Stimulated activated CD8-positive, alpha-beta memory T cell treated with anti-CD3 and anti-CD28 coated beads, Interleukin-2, amount 100 ng/mL, for 48 hours (primary cell): ENCODE measurements at places on chromosomes 5 and 9.

DNA sequence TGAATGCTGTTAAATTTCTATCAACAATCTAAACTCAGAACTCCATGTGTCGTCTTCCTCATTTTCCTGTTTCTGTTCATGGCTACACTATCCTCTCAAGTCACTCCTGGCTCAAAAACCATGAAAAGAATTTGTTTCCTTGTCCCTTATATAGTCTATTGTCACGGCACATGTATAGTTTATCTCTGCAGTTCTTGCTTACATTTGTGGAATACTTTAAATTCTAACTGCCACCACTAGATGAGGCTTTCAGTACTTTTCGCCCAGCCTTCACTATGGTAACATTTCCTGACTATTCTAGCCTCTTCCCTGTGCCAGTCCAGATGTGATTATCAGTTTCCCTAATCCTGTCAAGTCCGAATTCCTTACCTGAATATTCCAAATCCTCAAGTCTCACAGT lies 34.6 kb downstream of the PKD2L2 start:
- no peak for DNase-seq

GRCh38 chr5:180289433-180289832 lies 2.5 kb downstream of the MAPK9 start:
- no peak for DNase-seq

DNA sequence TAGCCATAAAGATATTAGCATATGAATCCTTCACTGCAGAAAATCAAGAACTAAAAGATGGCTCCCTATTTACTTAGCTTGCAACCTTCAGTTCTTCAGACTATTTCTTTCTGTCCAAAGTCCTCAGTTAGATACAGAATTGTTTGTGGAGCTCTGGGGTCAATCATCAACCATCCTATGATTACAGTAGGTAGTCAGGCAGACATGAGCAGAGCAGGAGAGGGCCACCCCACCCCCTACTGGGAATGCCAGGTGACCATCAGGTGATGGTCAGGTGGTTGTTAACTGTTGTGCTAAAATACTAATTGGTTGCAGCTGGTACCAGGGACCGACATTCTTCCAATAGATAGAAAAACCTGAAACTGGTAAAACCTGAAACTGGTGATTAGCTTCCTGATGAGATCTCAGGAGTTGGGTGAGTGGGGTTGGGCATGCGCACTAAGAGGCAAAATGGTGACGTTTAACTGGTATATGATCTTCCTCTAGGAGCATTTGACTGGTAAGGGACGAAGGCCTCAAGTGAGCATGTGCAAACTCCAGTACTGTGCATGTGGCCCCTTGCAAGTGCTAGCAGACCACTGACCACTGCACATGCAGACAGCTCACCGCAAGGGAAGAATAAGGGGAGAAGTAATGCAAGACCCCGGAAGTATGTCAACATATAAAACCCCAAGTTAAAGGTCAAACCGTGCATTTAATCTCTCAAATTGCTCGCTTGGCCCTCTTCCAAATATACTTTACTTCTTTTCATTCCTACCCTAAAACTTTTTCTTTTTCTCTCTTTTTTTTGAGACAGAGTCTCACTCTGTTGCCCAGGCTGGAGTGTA lies 13.6 kb downstream of the C9orf57 start:
- DNase-seq: no peak

DNA sequence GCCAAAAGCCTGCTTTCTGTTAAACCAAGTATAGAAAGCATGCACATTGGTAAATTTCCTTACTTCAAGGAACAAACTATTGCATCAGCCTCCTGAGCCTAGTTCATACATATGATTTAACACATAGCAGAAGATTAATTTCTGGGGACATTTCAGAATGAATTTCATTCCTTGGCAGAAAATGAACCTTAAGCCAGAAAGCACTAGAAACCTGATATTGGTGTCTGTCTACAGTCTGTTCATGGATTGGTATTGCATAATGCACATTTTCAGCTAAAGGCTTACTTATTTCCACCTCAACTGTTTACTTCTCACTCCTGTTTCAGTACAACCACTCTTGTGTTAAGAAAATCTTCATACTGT lies 1471.8 kb upstream of the NUDT12 start:
- no peak for DNase-seq

DNA sequence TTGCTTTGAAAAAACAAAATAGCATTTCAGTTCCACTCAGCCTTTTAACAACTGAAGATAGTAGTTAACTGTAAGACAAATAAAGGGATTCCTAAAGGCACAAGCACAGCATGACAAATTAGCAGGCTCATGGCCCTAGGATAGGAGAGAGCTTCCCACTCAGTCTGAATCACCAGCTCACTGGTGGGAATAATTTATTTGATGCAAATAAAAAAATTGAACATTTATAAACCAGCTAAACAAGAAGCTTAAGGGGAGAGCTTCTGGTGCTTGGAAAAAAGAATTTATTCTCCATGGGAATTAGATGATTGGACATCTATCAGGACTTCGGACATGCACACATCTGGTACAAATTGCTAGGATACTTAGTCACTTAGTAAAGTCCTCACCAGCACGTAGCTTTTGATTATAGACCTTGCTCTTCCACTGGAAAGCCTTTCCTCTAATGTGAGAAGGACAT lies 294.1 kb upstream of the TNC start:
- DNase-seq: no peak

GRCh38 chr9:1745980-1746379 lies 269.2 kb upstream of the SMARCA2 start:
- DNase-seq: no peak

DNA sequence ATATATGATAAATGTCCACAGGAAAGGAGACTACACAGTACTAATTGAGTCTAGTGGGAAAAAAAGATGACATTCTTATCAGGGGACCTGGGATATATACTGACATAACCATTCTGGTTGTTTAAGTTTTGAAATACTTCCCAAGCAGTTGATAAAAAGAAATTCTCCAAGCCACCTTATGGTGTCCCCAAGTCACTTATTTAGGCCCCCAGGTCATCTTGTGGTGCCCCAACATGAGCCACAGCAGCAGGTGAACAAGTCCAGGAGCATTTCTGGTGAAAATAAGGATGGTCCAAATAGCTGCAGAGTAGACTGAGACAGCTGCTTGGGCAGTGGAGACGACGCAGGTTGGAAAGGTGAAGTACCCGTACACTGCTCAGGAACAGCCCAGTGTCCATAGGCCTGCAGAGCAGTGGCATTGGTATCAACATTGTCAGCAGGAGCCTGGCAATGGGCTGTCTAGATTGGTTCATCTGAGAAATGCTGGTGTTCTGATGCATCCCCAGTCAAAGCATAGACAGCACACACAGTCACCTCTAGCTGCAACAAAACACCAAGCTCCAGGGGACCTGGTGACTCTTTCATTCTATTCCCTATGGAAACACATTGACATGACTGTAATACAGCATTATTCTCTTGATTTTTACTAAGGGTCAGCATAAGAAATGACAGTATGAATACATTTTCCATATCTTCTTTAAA lies 430.6 kb downstream of the NR2F1-AS1 start:
- no peak for DNase-seq

DNA sequence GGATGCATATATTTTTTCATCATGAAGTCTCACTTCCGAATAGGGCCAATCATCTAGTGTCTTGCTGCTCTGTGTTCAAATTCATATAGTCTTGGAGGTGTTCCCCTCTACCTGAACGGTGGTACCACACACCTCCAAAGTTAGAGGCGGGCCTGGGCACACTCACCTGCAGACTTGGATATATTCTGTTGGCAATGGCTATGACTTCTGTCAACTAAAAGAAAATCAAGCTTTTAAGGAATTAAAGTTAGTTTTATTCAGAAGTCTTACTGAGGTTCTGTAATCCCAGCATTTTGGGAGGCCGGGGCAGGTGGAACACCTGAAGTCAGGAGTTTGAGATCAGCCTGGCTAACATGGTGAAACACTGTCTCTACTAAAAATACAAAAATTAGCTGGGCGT lies 2.6 kb upstream of the NIPAL4 start:
- DNase-seq: no peak

DNA sequence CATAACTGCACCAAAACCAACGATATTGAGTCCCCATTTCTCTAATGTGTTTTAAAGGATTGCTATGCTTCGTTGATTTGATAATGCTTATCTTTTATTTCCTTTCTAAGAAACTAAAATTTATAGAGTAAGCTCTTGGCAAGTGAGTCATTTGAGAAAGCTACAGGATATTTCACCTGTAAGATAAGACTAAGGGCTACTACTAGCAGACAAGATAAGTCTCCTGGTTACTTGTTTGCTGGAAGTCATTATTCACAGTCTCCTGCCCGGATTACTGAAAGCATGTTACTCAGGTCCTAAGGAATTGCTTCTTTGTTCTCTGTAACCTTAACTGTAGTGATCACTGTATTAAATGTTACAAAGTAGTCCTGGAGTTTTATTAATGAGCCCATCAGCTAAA lies 315.9 kb upstream of the RASA1 start:
- no peak for DNase-seq

GRCh38 chr5:108810717-108811116 lies 63.0 kb downstream of the FER start:
- DNase-seq: no peak

- no peak for DNase-seq
Measured at GRCh38 chr9:96136992-96137670, 164.8 kb downstream of the HSD17B3 start.

DNA sequence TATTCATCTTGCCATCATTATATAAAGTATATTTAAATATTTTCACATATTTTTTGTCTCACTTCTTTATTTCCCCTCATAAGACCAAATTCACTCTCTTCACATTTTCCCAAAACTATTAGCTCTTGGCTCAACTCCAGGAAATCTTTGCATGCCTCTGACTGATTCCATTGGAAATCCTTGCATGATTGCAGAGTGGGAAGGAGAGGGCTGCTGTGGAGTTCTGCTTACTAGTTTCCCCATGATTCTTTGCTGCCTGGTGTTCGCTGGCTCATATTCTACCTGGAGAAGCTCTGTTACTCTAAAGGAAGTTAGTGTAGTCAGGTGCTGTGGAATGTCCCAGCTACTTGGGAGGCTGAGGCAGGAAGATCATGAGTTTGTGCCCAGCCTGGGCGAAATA lies 41.9 kb downstream of the LIX1 start:
- DNase-seq: no peak

- no peak for DNase-seq
Measured at GRCh38 chr5:143197260-143197656, 206.2 kb downstream of the NR3C1 start.

DNA sequence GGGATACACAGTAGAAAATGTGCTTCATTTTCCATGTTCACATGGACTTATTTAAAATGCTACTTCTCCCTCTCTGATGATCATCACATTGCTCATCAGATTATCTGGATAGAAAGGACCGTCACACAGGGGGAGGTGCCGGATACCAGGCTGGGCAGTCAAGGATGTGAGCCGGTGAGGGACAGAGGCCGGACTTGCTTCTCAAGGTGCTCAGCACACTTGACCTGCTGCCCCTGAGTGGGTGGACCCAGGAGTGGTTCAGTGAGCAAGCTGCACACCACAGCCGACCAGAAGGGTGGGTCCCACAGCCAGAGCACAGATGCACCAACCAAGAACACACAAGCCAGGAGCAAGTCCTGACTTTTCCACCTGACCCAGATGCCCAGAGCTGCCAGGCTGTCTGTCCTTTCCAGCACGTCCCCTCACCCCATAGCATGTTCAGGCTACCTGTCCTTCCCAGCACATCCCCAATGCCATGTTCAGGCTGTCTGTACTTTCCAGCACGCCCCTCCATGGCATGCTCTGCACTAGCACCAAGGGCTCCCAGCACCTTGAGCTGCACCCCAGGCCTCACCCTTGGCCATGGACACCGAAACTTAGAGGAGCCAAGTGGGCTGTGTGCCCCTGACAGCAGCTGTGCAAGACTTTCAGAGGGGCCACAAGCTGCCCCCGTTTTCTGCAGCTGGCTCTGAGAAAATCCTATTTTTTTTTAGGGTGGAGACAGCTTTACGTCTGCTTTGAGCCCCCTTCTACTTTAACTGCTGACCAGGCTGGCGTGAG lies 77.8 kb downstream of the SECISBP2 start:
- no peak for DNase-seq

DNA sequence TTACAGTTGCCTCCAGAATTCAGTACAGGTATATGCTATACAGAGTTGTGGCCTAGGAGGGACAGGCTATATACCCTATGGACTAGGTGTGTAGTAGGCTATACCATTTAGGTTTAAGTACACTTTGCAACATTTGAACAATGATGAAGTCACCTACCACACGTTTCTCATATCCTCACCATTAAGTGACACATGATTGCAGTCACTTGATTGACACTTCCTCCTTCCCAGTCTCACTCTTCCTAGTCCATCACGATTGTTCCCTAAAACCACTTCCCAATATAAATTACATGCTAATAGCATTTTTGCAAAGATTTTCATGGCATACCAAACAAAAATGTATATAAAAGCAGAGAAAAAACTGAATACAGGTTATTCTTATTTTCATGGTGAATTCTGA lies 312.2 kb downstream of the EPB41L4A start:
- DNase-seq: no peak

- no peak for DNase-seq
Measured at GRCh38 chr5:175836737-175837136, 34.6 kb upstream of the CPLX2 start.

DNA sequence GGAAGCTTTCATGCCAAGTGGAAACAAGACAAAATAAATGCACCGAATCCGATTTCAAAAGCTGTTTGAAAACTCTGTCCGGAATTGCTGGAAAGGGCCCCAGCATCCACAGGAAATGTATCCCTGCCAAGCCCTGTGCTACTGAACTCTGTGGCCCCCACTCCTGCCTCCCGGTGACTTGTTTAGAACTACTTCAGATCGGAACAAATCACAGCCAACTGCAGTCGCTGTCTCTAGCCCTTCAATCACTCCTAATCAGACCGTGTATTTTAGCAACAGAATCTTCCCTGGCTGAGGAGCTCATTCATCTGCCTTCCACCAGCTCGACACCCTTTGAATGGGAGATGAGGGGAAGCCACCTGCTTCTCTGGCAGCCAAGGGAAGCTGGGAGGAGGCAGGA lies 94.1 kb downstream of the KCNIP1 start:
- DNase-seq: no peak

- DNase-seq: no peak
Measured at GRCh38 chr9:87497080-87497603, 525 bp upstream of the DAPK1 start.

DNA sequence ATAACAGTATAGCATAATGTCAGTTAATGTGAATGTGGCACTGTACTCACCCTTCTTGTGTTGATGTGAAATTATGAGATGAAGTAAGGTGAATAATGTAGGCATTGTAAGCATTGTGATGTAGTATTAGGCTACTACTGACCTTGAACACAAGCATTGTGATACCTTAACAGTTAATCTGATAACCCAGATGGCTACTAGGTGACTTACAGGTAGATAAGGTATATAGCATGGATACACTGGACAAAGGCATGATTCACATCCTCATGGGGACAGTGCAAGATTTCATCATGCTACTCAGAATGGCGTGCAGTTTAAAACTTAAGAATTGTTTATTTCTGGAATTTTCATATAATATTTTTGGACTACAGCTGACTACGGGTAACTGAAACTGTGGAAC lies 134.8 kb downstream of the ZCCHC7 start:
- no peak for DNase-seq
